ENCODE measurements at places on chromosomes 7 and 10.

- no peak for DNase-seq
Measured at GRCh38 chr10:13669901-13670300, 83.1 kb downstream of the PRPF18 start.

GRCh38 chr10:126663328-126663727 is 7.2 kb downstream of the C10orf90 start:
- DNase-seq, result no peak

GRCh38 chr7:1457949-1458682 is 1.2 kb downstream of the MICALL2 start:
- DNase-seq, result no peak

DNA sequence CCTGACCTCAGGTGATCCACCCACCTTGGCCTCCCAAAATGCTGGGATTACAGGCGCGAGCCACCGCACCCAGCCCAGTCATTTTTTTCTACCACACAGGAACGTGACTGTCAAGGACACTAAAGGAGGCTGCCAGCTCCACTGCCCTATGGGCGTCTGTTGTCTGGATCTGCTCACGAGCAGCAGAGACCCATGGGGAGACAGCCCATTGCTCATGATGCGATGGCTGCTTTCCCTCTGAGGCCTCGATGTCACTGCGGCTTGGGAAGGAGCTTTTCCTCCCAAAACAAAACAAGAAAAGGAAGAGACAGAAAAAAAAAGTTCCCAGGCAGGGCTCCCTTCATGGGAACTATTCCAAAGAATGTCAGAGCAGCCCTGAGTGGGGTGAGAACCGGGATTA is 70.5 kb downstream of the DENND2A start:
- no peak for DNase-seq

- no peak for DNase-seq
Measured at GRCh38 chr7:79786187-79786586, 332.7 kb upstream of the MAGI2 start.

GRCh38 chr10:102837230-102837721 is at the start of gene CYP17A1:
CYP17A1 (minus strand) TSS chr10:102837413; CDS start chr10:102837361, 52 bp downstream.
- no peak for DNase-seq

GRCh38 chr10:98090822-98091221 is 43.6 kb upstream of the R3HCC1L start:
- DNase-seq, result no peak

DNA sequence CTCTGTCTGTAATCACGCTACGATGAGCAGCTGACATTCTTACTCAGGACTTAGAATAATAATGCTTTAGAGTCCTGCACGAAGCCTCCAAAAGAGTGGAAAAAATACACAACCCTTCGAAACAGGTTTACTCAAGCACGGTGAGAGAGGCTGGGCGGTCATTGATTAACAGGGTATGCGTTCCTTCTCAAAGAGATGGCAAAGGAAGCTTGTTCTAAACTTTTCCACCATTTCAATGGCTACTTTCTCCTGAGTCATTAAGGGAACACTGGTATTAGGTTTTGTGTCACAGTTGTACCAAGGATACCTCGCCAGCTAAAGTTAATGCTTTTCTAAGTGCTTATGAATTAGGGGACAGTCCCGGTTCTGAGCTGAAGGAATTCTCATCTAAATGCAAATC is 141.9 kb upstream of the RHEB start:
- no peak for DNase-seq

GRCh38 chr10:47311193-47311931 is 10.9 kb upstream of the GDF2 start:
- no peak for DNase-seq

DNA sequence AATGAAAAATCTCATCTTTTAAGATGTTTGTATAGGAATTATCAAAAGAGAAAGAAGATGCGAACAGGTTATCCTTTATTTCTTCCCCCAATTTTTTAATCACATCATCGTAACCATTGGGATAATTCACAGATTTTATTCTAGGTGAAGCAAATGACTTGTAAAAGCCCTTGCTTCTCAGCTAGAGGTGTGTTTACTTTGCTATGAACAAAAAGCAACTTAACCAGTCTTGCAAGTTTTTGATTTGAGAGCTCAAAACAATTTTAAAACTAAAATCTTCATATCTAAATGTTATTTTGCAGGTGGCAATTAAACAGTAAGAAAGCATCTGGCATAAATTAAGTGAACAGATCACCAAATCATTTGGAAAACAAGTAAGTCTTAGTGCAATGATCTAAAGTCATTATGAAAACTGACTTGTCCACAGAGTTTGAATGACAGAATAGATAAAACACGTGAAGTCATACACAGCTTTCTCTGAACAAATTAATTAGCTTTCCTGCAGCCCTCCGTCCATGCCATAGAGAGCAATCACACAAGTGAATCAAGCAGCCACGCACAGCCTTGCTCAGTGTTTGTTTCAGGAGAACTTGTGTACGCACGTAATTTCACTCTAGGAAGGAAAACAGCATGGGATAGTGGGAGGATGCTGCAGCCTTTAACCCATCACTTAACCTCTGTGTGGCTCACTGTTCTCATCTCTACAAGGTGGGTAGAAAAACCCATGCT is 85.0 kb upstream of the ZNF800 start:
- no peak for DNase-seq

DNA sequence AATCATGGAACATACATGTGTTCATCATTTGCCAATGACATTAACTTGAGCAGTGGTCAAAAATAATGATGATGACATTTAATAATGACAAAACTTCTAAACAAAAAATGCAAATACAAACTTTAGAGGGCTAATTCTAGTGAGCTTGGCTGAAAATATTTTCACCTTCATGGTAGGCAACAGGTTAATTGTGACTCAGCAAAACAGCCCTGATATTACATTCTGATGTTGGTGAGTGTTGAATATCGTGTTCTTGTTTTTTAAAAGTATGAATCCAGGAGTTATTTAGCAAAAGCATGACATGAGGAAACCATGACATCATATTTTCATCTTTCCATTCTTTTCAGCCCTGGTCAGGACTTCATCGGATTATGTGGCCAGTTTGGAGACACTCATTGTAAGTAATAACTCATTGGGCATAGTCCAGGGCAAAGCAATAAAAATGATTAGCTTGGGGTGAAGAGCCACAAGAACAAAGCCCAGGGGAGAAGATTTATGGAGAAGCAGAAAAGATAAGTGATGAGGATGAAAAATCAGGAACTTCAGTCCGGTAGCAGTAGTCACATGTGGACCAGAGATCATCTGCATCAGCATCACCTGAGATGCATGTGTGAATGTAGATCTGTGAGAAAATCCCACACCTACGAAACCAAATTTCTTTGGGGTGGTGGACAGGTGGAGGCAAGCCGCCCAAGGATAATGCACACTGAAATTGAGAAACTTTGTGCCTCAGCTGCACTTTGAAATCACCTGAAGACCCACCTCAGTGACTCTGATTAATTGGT is 46.8 kb upstream of the PRKAR2B start:
- DNase-seq, result no peak

DNA sequence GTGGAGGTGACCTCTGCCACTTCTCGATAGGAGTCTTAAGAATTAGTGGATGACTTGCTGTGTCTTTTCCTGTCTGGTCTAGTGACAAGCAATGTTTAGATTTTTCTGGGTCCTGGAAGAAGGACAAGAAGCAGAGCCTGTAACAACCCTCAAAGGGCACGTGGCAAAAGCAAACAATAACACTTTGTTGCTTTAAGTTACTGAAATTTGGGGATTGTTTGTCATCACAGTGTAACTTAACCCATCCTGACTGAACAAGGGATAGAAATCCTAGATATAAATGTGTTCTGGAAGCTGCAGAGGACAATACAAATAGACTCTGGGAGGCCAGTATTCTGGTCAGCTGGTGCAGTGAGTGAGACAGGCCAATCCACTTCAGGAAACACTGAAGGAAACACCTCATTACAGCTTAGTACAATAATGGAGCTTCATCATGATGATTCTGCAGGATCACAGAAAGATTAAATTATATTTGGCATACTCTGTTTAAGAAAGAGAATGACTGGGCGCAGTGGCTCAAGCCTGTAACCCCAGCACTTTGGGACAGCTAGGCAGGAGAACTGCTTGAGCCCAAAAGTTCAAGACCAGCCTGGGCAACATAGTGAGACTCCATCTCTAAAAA is 23.3 kb downstream of the ENKUR start:
- no peak for DNase-seq

DNA sequence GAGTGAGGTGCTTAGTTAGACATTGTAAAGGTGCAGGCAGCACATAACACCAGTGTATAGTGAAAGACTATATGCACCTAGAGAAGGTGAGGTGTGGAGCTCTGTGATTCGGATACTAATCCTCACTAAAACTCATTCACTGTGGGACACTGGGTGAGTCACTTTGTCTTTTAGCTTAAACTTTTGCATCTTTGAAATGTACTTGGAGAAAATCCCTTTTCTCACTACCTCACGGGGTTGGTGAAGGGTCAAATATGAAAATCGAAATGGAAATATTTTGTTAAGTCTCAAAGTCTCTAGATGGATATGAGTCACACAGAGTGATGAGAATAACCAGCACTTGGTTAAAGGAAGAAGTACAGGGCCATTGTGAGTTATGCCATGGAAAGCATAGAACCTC is 38.0 kb downstream of the MDFIC start:
- no peak for DNase-seq

GRCh38 chr10:68792115-68792514 is 35.2 kb upstream of the STOX1 start:
- no peak for DNase-seq

- no peak for DNase-seq
Measured at GRCh38 chr7:101370836-101371235, 8.2 kb downstream of the COL26A1 start.

- no peak for DNase-seq
Measured at GRCh38 chr10:119351189-119351588, 143.8 kb downstream of the GRK5 start.

DNA sequence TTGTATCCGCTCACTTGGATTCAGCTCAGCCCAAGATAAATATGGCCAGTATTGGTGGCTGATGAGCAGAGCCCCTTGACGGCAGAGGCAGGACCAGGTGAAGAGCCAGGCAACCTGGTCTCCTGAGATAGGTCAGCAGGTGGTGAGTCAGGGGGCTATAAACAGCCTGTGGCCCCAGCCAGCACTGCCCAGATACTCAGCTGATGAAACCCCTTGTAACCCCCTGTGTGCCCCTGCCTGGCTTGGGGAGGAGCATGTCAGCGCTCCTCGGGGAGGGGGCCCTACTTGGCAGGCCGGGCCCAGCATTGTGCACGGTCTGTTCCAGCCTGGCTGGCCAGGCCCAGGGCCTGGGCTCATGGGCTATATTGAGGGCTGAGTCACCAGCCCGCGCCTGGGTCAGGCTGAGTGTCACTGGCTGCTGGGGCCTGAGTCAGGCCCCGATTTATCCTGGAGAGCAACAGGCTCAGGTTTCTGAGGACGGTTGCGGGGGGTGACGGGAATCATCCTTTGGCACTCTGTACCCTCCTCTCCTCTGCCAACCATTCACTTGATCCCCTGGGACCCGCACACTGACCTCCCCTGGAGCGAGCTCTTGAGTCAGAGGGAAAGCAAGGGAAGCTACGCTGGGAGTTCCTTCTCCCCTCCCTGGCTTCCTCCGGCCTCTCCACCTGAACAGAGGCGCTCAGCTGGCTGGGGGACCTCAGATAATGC is 2.8 kb upstream of the FLNC start:
- DNase-seq, result no peak

DNA sequence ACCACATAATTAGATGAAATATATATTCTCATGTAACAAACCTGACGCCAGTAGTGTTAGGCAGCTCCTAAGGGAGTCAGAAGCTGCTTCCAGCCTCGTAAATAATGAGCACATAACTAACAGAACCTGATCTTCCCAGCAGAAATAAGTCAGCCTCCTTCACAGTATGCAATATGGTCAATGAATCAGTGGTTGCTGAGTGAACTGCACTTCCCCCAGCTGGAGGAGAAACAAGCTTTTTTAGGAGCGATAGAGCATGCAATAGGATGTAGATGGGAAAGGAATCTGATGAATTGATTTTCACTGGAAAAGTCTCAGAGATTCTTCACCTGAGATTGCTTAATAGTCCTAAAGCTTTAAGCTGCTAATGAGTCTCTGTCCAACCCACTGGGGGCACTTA is 337.2 kb upstream of the LRGUK start:
- no peak for DNase-seq
